CD14-positive monocyte (primary cell): ENCODE measurements at places on chromosomes 1 and 21.

DNA sequence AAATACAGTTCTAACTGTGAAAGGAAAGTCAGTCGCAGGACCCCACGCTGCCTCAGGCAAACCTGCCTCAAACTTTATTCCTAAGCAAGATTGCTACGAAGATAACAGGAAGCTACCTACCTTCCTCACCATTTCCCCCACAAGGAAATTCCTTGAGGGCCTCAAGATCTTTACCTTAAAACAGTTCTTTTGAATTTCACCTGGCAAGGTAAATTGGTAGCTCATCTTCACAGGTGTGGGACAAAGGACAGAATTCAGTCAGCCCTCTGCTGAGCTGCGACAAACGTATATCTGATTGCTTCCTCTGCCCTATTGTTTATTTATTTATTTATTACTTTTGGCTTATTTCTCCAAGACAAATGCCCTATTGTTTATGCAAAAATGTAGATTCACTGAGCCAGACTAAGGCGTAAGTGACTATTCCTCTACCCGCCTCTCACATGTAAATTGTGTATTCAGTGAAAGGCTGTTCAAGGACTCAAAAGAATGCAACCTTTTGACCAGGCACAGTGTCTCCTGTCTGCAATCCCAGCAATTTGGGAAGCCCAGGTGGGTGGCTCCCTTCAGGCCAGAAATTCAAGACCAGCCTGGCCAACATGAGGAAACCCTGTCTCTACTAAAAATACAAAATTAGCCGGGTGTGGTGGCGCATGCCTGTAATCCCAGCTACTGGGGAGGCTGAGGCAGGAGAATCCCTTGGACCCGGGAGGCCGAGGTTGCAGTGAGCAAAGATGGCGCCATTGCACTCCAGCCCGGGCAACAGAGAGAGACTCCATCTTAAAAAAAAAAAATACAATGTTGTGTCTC is 17.3 kb upstream of the PKNOX1 start:
- no peak for DNase-seq

GRCh38 chr1:30525631-30525970 is 197.8 kb downstream of the MATN1 start:
- no peak for DNase-seq

DNA sequence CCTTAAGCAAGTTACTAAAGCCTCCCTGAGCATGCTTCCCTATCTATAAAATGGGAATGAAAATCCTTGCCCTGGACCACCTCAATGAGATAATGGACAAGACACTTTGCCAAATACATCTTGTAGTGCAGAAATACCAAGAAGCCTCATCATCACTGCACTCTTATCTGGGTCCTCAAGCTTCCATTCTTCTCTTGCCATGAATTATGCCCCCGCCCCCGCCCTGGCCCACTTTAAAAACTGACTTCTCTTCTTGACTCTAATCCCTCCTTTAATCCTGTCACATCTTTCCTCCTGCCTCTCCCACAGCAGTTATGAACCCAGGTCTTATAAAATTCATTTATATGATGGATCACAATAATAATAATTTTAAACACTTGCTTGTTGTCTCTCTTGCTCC is 14.8 kb downstream of the ARHGEF11 start:
- no peak for DNase-seq

DNA sequence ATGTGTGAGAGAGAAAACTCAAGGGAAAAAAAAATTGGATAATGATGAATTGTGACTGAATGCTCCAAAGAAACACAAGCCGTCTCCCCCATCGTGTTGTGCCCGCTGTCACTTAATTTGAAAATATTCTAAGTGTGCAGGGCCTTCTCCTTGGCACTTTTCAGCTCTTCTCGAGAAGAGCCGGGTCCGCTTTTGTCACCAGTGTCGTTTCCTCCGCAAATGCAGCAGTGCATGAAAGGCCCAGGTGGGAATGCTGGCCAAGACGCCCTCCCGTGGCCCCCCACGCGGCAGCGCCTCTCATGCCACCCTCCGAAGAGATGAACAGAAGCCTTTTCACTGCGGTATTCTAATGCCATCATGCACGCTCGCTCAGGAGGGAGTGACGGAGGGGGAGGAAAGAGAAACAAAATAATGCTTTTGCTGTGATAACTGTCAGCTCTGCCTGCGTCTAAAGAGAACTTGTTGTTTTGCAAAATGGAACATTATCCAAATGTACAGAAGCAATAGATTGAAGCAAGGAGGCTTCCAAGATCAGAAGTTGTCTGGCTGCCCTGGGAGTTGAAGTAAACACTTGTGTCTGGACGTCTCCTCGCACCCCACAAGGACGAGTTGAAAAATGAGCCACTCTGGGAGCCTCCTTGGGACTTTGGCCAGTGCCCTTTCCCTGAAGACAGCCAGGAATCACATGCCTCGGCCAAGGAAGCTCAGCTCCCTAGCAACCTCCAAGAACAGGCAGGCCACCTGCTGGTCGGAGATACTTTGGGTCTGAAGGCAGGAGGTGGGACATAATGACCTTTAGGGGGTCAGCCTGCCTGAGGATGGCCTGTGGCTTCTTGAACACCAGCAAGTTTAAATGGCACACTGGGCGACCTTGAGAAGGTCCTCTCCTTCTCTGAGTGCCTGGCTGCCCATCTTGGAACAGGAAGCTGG is 166.1 kb upstream of the ZC3H12A start:
- no peak for DNase-seq

DNA sequence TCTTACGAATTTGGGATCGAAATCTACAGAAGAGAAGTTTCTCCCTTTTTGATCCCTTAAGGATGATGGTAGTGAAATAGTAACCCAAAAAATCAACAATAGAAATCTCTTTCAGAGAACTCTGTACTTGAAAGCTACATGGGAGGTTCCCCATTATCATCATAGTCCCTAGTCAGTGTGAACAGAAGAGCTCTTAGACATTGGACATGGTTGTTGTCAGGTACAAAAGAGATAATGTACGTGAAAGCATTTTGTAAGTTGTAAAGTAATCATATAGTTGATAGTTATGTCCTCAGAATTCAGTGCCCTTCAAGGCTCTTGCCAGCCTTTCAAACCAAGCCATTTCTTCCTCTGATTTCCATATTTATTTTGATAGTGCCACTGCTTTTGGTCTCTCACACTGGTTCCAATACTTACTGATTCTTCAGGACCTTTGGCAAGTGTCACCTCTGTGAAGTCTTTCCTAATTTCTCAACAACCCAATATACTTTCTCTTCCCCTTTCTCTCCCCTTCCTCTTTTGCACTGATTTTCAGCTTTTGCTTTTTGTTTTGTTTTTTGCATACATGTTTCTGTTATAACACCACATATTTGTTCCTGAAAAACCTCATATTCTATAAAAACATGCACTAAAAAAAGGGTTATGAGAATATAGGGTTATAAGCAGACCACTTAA is 22.4 kb downstream of the VPS45 start:
- DNase-seq: peak; percentile 72

- no peak for DNase-seq
These were observed 589.0 kb downstream of the USP25 start for GRCh38 chr21:16318651-16319300.

GRCh38 chr1:213719462-213719861 is 268.3 kb upstream of the PROX1 start:
- DNase-seq: no peak

GRCh38 chr1:201888282-201889089 is at the start of gene SHISA4:
TSS of gene SHISA4 (plus strand) at chr1:201888898. CDS start at chr1:201888995, 97 bp downstream.
- DNase-seq: peak; percentile 33

- DNase-seq: no peak
These were observed 368.8 kb upstream of the TMPRSS15 start for GRCh38 chr21:18772404-18772803.

- no peak for DNase-seq
These were observed 3.2 kb upstream of the TNFRSF8 start for GRCh38 chr1:12059722-12060464.

DNA sequence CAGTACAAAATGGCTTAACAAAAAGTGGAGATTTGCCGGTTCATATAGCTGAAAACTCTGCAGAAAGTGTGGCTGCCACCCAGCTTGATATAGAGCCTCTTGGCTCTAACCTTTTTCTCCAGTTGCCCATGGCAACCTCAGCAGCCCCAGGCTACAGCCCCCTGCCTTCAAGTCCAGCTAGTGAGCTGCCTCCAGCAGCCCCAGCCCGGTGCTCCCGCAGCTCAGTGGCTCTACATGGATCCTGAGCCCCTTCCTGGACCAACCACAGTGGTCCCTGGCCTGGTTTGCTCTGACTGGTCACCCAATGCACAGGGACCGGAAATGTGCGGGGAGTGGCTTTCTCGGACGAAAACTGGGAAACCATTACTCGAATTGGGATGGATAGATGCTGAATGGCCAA is 13.3 kb upstream of the ATF3 start:
- DNase-seq: no peak

GRCh38 chr1:31939484-31940329 is 1.5 kb upstream of the PTP4A2 start:
- peak; percentile 84 for DNase-seq

DNA sequence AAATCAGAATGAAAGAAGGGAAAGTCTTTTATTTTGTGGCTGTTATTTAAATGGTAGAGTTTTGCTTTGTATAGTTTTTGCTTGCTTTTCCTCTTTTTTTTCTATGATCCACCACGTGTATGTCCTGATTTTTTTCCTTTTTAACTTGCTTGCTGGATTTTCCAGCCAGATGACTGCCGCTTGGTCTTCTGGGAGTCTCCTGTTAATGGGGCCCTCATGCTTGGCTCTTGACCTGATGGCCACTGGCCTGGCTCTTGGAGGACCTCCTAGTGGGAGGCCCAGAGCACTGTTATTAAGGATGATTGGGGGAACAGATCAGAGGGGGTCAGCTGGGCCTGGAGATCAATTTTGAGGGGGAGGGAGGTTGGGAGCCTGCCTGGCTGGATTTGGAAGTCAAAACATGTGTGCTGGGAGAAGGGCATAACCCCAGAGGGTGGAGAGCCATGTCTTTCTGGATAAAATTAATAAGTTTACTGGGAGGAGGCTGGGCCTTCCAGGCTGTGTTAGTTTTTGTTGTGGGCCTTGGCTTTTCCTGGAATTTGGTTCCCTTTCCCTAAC is 1.2 kb downstream of the FGGY start:
- DNase-seq: no peak

DNA sequence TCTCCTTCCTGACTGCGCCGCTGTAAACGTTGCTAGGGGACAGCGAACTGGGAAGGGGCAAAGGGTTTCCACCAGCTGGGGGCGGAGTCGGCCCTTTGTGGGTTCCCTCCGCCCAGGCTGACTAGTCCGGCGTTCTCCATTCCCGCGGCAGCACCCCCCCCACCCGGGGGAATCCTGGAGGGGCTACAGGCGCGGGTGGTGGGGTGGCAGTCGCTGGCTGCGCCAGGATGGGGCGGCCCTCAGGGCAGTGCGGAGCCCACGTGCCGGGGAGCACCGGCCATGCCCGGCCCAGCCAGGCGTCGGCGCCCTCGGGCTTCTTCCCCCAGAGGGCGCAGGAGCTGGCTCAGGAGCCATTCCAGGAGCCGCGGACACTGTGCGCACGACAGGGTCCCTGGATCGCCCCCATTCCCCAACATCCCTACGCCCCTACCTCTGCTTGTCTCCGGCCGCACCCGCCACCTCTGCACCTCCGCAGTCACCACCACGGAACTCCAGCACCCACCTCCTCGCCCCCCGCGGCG is 476 bp downstream of the BATF3 start:
- peak; percentile 48 for DNase-seq

- no peak for DNase-seq
These were observed 127.2 kb downstream of the MACF1 start for GRCh38 chr1:39331647-39332046.
